ENCODE measurements at places on chromosomes 1 and 21.

GRCh38 chr1:221644663-221645258 lies 97.1 kb downstream of the DUSP10 start:
- DNase-seq, result no peak

DNA sequence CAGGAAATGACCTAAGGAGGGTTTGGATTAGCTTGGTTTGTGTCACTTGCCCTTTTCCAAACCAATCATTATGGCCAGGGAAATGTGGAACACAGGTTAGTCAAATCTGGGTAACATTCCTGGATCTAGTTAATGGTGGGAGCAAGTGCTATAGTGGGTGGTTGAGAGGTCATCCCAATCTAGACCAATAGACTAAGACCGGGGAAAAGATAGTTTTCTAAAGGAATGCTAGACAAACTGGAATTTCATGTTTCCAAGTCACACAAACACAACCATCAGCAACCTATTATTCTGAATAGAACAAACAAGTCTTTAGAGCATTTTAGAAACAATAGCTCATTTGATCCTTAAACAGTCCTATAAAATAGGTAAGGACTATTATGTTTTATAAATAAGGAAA lies 4.3 kb upstream of the MAN1A2 start:
- DNase-seq, result no peak

- no peak for DNase-seq
These were observed 18.6 kb upstream of the HSPG2 start for GRCh38 chr1:21955501-21956281.

DNA sequence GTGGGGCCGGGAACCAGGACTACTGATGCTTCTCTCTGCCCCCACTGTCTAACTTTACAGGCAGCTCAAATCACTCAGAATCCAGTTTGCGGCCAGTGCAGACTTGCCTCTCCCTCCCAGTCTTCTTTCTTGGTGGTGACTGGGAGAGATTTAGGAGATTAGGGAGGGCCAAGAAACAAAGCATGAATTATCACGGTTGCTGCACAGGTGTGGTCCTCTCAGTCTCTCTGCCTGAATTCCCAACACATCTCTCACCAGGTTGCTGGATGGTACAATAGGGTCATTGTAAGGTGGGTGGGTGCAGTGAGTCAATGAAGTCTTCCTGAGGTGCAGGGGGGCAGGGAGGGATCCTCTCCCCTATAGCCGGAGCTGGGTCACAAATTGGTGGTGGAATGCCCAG lies 12.6 kb downstream of the S100A11 start:
- no peak for DNase-seq

DNA sequence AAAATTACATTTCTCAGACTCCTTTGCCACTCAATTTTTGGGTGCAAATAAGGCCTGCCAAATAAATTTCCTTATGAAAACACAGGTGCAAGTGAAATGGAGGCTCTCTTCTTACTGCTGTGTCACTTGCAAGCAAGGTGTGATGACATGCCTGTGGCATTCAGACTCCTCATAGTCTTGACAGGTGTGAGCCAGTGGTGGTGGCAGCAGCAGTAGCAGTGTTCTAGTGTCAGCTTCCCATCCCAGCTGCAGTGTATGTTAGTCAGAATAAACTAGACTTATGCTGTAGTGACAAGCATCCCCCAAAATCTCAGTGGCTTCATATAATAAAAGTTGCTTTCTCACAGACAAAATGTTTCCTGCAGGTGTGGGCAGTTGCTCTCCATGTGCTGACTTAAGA lies 3.8 kb upstream of the EEIG2 start:
- DNase-seq, result no peak

GRCh38 chr1:165890684-165891083 lies 63.3 kb downstream of the UCK2 start:
- no peak for DNase-seq

DNA sequence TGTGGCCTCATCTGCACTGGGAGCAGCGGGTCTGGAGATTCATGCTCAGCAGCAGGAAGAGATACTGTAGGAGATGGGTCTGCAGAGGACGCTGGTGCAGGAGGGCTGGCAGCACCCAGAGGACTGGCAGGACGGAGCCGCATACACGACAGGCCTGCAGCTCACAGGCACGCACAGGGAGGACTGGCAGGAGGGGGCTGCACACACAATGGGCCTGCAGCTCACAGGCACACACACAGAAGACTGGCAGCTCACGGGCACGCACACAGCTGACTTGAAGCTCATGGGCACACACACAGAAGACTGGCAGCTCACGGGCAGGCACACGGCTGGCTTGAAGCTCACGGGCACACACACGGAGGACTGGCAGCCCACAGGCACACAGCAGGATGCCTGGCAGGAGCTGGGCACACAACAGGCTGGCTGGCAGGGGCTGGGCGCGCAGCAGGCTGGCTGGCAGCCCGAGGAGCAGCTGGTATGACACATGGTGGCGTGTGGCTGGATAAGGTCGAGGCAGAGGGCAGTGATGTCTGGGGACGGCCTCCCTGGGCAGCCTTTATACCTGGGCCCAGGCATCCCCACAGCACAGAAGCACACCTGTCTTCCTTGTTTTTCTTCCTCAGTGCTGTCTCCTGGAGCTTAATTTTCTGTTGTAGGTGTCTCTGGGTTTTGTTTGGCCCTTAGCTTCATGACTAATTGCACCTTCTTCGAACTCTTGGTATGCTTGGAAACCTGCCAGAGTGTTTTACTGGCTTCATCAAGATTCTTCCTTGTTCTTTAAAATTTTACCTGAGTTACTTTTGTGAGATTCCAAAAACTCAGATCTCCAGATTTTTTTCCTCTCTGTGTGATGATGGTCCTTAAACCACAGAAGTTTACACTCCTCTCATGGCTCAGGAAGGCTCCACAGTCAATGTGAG lies at the start of gene KRTAP12-2:
KRTAP12-2 (minus strand) TSS at position 527 of the 920 bp plus-strand sequence; CDS start at position 486, 41 bp downstream.
- DNase-seq, result no peak

DNA sequence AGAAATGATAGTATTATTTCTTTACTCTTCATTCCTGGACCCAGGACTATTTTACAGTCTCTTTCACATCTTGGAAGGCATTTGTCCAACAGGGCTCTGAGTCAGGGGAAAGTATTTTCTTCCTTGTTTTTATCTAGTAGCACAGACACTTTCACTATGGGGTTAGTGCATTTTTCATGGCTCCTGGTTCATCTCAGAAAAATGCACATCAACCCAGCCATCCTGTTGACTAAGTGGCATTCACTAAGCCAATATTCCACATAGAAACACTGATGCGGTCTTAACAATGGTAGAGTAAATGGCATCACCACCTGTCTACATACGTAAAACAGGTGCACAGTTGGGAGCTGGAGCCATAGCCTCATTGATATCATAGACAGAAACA lies 87.4 kb upstream of the C1orf21 start:
- DNase-seq, result no peak

DNA sequence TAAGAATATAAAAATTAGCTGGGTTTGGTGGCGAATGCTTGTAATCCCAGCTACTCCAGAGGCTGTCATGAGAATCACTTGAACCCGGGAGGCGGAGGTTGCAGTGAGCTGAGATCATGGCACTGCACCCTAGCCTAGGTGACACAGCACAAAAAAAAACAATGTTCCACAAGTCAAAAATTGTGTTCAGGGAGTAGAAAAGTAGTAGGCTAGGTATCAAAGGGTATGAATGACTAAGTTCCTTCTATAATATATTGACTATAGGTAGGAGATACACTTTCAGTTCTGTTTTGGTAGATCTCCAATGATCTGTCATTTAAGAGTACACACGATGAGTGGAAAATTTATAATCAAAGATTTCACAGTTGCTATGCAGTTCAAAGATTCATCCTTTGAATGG lies 16.7 kb downstream of the USP48 start:
- DNase-seq, result no peak

- DNase-seq, result no peak
These were observed 7.1 kb downstream of the ARHGEF19 start for GRCh38 chr1:16205334-16205671.

- DNase-seq, result no peak
These were observed 3.4 kb downstream of the TNFRSF18 start for GRCh38 chr1:1202831-1203560.

- peak; percentile 77 for DNase-seq
These were observed 16.2 kb upstream of the ERICH3 start for GRCh38 chr1:74689621-74690363.

DNA sequence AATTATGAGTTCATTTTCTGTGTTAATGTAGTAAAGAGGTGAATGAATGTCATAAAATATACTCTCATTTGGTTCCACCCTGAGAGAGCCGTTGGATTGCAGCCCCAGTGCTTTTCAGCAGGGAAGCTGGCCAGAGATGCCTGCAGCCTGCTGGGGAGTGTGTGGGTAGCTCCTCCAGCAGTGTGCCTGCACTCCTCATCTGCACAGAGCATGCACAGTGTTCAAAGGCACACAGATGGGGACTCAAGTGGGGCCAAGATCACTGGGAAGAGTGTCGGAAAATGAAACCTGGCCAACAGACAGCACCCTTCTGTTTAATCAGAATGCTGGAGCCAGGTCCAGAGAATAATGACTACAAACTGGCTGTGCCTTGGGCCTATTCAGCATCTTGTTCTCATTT lies 206.8 kb downstream of the ST6GALNAC3 start:
- DNase-seq, result no peak

DNA sequence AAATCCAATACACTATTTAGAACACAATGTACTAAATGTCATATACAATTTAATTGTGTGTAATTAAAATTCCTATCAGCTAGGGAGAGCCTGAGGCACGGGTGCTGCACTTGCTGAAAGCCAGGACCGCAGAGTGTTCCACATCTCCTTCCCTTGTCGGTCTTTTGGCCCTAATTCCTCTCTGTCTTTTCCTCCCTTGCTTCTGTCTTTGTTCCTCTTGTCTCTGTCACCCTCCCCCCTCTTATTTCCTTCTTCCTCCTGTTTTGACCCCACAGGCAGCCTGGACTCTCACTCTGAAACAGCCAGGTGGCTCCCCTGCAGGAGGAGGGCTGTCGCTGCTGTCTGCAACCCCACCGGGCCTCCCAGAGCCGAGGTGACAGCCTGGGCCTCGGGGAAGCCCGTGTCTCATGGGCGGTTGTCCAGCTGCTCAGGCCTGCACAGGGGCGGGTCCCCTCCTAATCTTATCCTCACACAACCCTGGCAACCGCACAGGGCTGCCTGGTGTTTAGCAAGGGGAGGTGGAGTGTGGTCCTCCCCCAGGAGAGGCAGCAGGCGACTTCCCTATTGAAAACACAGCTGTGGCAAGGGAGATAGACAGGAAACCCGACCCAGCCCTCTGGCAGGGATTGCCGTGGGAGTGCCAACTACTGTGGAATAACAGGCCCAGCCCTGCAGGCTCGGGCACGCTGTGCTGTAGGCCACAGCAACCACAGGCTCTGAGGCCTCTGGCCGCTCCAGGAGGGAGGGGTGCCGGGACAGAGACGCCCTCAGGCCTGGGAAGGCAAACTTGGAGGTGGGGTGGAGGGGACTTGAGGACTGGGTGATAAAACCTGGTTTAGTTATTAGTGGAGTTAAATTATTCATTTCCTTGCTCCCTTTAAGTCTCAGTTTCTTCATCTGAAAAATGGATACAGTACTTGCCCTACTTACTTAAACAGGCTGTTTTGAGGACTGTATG lies 68.8 kb upstream of the WDR26 start:
- DNase-seq, result peak; percentile 98

GRCh38 chr1:7478142-7478790 lies 292.8 kb upstream of the VAMP3 start:
- DNase-seq, result no peak

- DNase-seq, result no peak
These were observed 125.9 kb downstream of the MAST2 start for GRCh38 chr1:45929257-45929687.

DNA sequence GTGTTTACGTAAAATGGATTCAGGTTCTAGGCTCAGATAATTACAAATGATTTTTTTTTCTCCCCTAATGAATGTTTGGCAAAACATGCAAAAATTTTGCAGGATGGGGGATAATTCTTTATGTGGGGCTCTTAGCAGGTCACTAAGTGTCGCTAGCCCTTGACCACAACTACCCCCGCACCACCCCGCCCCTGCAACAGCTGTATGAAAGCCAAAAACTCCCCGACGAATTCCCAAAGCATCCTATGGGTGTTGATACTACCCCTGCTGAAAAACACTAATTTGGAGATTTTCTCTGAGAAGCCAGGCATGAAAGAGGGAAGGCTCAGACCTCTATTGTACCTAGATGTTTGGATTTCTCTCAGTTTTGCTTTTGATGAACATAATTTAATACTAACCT lies 243.0 kb downstream of the TRABD2B start:
- no peak for DNase-seq

DNA sequence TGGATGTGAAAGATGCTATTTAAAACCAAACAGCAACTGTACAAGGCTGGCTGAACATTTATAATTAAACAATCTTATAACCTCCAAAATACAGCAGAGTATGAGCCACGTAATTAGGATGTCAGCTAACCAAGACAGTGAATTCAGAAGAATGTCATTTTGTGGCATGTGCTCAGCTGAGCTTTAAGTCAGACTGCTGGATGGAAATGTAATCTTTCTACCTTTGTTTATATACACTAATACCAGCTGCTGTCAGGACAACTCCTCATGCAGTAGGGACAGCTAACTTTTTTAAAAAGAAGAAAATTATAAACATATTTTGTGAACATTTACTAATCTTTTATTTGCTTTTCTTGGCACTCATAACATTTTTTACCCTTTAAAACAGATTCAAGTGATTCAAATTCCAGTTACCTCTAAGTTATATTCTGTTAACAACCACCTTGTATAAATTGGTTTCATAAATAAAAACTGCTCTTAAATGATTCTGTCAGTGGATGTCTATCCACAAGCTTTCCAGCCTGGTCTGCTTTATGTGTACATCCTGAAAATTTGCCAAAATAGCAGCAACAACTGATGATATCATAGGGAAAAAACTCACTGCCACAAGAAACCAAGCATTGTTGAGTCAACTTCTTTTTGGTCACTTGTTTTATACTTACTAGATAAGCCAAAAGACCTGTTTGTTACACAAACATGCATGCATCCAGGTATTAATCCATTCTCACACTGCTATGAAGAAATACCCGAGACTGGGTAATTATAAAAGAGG lies 36.1 kb downstream of the DPH5 start:
- peak; percentile 1 for DNase-seq

DNA sequence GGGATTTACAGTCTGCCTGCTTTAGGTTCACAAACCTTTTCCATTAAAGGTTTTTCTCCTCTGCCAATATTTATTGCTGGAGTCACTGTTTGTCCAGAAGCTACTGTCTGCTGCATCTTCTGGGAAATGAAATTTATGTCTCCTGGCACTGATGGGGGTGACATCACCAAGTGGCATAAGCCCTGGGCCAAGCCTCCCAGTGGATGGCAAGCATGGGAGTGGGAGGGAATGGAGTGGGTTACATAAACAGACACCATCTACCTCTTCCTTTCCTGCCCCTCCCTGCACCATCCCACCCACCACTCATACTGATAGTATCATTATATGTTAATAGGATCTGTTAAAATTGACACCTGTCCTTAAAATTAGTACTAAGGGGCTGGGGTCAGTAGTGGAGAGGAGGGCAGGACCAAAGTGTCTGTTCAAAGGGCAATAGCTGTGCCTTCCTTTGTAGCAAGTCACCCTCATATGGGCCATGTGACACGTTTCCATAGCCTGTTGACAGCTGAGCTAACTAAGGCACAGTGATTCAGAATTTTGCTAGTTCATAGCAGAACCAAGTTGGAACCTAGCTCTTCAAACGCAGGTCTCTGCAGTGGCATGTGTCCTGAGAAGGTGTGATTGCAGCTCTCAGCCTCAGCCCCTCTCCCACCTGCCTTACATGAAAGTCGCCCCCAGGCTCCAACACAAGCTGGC lies 71.0 kb downstream of the MAB21L3 start:
- DNase-seq, result no peak
